ENCODE measurements at places on chromosomes 7 and 10. TPM values are rescaled to one million over a fixed set of nuclear protein-coding genes. Genes with fewer than 3 reads are reported as not detected.

- no peaks in the 10 kb centered on the region for H3K36me3 ChIP-seq
- H3K4me1 ChIP-seq: no peaks in the 10 kb centered on the region
- no peak for DNase-seq
- peaks cover 3% of the 10 kb centered on the region for H3K27me3 ChIP-seq
- H3K4me3 ChIP-seq: no peak overlapping the region
Observed at GRCh38 chr10:124564881-124565280, 103.3 kb downstream of the LHPP start.

DNA sequence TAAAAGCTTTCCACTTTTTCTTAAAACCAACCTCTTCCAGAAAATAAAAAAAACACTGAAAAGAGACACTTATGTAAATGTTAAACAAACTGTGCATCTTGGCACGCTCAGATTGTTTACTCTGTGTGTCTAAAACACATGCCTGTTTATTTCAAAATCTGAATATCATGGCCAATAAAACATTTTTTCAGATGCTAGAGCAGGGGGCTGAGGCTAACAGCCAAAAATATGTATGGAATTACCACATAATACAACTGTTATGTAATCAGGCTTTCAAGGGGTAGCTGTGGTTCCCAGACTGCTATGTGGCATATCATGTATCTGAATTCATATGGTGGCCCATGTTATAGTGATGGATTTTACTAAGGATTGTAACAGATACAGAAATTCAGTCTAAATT, 130.4 kb downstream of the HIBADH start:
- no peaks in the 10 kb centered on the region for H3K27me3 ChIP-seq
- H3K4me1 ChIP-seq: no peaks in the 10 kb centered on the region
- no peak for DNase-seq
- no peak overlapping the region for H3K4me3 ChIP-seq
- no peak overlapping the region for H3K27ac ChIP-seq

DNA sequence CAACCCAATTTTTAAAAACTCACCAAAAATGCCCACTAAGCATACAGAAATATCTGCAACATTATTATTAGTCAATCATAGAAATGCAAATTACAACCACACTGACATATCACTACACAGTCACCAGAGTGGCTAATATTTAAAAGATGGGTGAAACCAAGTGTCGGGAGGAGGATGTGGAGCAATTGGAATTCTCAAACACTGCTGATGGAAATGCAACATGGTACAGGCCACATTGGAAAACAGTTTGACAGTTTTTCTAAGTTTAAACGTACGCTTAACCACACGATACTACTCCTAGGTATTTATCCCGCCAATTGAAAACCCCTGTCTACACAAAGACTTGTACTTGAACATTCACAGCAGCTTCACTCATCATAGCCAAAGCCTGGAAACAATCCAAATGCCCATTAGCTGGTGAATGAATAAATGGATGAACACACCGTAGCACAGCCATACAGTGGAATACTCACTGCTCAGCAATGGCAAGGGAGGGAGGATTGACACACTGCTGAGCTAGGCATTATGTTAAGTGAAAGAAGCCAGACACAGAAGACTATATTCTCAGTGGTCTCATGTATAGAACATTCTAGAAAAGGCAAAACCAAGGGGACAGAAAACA, 16.3 kb downstream of the GCK start:
- no peak overlapping the region for H3K4me3 ChIP-seq
- no peaks in the 10 kb centered on the region for H3K36me3 ChIP-seq
- no peak overlapping the region for H3K27ac ChIP-seq

- H3K27ac ChIP-seq: no peak overlapping the region
- no peaks in the 10 kb centered on the region for H3K36me3 ChIP-seq
- peaks cover 17% of the 10 kb centered on the region for H3K27me3 ChIP-seq
- no peak overlapping the region for H3K4me3 ChIP-seq
Observed at GRCh38 chr7:112160771-112161150, 45.4 kb downstream of the DOCK4 start.

- no peak for DNase-seq
- no peak overlapping the region for H3K27ac ChIP-seq
- no peaks in the 10 kb centered on the region for H3K36me3 ChIP-seq
Observed at GRCh38 chr7:103420857-103421384, 25.1 kb downstream of the SLC26A5 start.

- no peak overlapping the region for H3K27ac ChIP-seq
- H3K4me1 ChIP-seq: no peaks in the 10 kb centered on the region
- DNase-seq: peak; percentile 64
Observed at GRCh38 chr7:114865564-114865963, 56.3 kb upstream of the MDFIC start.

- H3K4me3 ChIP-seq: no peak overlapping the region
- no peak for DNase-seq
- peaks cover 2% of the 10 kb centered on the region for H3K4me1 ChIP-seq
- no peaks in the 10 kb centered on the region for H3K27me3 ChIP-seq
- H3K36me3 ChIP-seq: peaks cover 8% of the 10 kb centered on the region
- no peak overlapping the region for H3K27ac ChIP-seq
Observed at GRCh38 chr7:2181077-2181854, 51.5 kb downstream of the MAD1L1 start.

GRCh38 chr7:158097106-158097452, 490.5 kb downstream of the PTPRN2 start:
- H3K27me3 ChIP-seq: no peaks in the 10 kb centered on the region
- no peaks in the 10 kb centered on the region for H3K4me1 ChIP-seq
- no peak overlapping the region for H3K4me3 ChIP-seq
- no peak overlapping the region for H3K27ac ChIP-seq
- no peak for DNase-seq

GRCh38 chr7:149764481-149765398, 8.6 kb downstream of the ZNF467 start:
- no peak overlapping the region for H3K4me3 ChIP-seq
- DNase-seq: no peak
- no peaks in the 10 kb centered on the region for H3K4me1 ChIP-seq
- H3K27ac ChIP-seq: no peak overlapping the region
- H3K27me3 ChIP-seq: peaks cover under 1% of the 10 kb centered on the region

- H3K27me3 ChIP-seq: no peaks in the 10 kb centered on the region
- no peak for DNase-seq
- H3K4me3 ChIP-seq: no peak overlapping the region
- no peaks in the 10 kb centered on the region for H3K36me3 ChIP-seq
- H3K4me1 ChIP-seq: no peaks in the 10 kb centered on the region
- no peak overlapping the region for H3K27ac ChIP-seq
Observed at GRCh38 chr10:129704225-129704624, 237.2 kb downstream of the MGMT start.

DNA sequence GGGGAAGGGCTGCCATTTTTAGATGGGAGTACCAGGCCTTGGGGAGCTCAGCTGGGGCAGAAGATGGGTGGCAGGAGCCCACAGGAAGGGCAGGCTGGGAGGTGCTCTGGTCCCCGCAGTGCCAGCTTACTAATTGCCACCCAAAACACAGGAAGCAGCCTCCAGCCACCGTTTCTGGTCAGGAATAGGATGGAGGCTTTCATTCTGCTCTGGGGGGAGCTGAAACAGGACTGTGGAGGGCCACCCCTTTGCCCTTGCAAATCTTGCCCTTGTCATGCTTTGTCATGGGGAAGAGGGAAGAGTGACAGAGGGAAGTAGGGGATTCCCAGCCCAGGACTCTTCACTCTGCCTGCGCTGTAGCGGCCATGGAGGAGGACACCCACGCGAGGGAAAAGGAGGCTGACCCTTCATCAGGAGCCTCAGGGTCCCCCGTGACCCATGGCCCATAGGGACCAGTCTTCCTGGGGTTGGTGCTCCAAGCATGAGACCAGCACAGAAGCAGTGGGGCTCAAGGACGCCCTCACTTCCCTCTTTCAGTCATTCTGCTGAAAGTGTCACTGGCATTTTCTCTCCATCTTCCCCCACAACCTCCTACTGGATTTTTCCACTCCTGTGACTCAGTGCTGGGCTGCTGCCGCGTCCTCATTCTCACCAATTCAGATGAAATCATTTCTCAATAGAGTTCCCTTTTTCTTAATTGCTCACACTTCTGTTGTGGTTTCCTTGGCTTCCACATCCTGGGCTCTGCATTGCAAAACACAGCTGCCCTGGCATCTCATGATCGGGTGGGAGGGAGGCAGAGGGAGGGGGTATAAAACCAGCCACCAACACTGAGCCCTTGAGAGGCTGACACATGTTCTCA, 61.9 kb downstream of the MKI67 start:
- peaks cover 75% of the 10 kb centered on the region for H3K36me3 ChIP-seq
- no peaks in the 10 kb centered on the region for H3K27me3 ChIP-seq
- peak; percentile 76 for DNase-seq
- peak overlapping the region; percentile 76 for H3K27ac ChIP-seq

DNA sequence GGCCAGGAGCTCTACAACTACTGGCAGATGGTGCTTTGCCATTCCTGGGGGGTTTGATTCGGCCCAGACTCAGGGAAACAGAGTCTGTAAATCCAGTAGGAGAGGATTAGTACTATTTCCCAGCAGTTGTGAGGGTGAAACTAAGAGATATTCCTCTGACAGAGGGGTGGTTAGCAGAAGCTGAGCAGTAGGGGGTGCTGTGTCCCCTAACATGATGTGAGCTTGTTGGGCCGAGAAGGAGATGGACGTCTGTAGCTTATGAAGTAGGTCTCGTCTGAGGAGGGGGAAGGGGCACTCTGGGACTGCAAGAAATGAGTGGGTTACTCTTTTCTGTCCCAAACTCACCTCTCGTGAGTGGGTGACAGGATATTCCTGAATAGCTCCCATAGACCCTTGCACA, 179.2 kb upstream of the MBL2 start:
- no peaks in the 10 kb centered on the region for H3K27me3 ChIP-seq
- H3K36me3 ChIP-seq: no peaks in the 10 kb centered on the region
- H3K4me3 ChIP-seq: no peak overlapping the region
- no peak overlapping the region for H3K27ac ChIP-seq
- no peak for DNase-seq

DNA sequence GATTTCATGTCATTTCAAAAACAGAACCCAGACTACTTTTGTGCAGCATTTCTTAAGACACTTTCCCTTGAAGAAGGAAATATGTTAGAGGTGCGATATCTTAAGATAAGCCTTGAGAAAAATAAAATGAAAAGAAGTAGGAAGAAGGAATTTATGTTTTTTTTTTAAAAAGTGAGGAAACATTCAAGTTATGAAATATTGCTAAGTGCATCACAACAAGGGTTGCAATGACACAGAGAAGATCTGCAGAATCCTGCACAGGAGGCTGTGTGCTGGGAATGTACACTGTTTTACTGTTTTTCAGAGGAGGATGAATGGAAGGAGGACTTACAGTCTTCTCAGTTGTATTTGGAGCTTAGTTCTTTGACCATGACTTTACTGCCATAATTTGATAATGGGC, 79.8 kb upstream of the NME8 start:
- peaks cover 6% of the 10 kb centered on the region for H3K27me3 ChIP-seq
- H3K36me3 ChIP-seq: no peaks in the 10 kb centered on the region
- no peak for DNase-seq
- no peak overlapping the region for H3K4me3 ChIP-seq
- H3K4me1 ChIP-seq: no peaks in the 10 kb centered on the region

DNA sequence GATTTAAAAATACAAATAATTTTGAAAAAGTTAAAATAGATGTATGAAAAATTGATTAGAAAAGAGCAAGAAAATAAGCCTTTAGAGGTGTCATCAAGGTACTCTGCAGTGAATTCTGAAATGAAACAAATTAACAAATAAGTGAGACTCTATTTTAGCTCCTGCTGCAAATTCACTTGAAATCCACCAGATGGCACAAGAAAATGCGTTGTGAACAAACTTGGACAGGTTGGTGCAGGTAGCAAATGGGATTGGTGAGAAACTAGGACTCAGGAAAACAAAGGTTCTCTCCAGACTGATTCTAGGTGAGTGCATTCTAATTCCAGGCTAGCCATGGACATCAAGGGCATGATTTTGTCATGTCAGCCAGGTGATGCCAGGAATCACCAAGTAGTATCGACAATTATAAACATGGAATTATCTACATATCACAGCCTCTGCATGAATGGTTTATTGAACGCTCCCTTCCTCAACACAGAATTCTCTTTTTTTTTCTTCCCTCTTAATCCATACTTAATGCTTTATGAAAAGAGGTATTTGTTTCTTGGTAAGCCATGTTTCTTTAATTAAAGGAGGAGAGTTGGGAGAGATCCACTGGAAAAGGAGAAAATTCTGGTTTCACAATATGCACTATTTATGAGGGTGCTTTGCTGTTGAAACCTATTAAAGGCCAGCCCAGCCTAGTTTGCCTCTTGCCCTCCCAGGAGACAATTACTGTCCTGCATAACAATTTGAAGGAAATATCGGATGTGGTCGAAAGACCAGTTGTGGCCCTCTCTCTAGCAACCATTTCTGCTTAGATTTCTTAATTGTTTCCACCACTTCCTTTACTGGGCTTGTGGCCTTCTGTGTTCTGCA, 118.1 kb downstream of the ZNF365 start:
- no peaks in the 10 kb centered on the region for H3K36me3 ChIP-seq
- no peaks in the 10 kb centered on the region for H3K4me1 ChIP-seq
- H3K4me3 ChIP-seq: no peak overlapping the region
- H3K27ac ChIP-seq: no peak overlapping the region
- DNase-seq: no peak
- H3K27me3 ChIP-seq: peaks cover 7% of the 10 kb centered on the region

DNA sequence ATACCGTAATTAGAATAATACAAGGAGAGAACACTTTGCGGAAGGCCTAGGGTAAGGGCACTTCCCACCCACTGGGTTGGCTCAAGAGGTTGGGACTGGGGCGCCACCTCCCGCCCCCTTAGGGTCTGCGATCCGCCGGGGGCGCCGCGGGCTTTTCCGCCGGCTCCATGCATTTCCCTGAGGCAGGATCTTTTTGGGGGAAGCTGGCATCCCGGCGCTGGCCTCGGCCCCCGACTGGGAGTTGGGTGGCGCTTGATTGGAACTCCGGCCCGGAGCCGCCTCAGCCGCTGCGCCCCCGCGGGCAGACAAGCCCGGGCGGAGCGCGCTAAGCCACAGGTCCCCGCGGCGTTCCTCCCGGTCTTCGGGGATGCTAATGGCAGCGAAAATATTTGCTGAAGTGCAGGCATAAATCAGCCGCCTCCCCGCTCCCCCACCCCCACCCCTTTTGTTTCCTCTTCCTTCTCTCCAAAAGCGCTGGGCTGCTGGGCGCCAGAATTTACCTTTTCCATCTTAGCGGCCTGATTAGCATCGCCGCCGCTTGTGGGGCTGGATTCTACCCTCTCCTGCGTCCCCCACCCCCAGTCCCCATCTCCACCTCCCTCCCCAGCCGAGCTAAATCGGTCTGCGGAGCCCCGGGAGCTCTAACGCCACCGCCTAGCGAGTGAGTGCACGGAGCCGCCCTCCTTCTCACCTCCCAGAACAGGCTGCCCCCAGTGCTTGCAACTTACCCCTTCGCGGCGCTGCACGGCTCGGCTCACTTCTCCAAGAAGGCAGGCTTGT, 5.1 kb downstream of the UNC5B start:
- peaks cover 2% of the 10 kb centered on the region for H3K4me1 ChIP-seq
- no peak for DNase-seq
- peaks cover 54% of the 10 kb centered on the region for H3K27me3 ChIP-seq
- peak overlapping the region; percentile 27 for H3K4me3 ChIP-seq

Gene FOXP2
- not detected for total RNA-seq

Data from activated CD4-positive, alpha-beta memory T cell treated with anti-CD3 and anti-CD28 coated beads, Interleukin-2, amount 10 ng/mL, durations not matched to agents 7 days and 5 days (primary cell).